Activated CD4-positive, alpha-beta T cell treated with anti-CD3 and anti-CD28 coated beads for 1 hour (primary cell): ENCODE measurements at places on chromosomes 11 and 22.

- peak; percentile 36 for DNase-seq
Observed at GRCh38 chr11:65419772-65420481, 2.7 kb upstream of the NEAT1 start.

- peak; percentile 70 for DNase-seq
Observed at GRCh38 chr11:46352063-46352841, 5.0 kb downstream of the DGKZ start.

GRCh38 chr11:363948-364761 lies 5.1 kb upstream of the B4GALNT4 start:
- DNase-seq: peak; percentile 53

DNA sequence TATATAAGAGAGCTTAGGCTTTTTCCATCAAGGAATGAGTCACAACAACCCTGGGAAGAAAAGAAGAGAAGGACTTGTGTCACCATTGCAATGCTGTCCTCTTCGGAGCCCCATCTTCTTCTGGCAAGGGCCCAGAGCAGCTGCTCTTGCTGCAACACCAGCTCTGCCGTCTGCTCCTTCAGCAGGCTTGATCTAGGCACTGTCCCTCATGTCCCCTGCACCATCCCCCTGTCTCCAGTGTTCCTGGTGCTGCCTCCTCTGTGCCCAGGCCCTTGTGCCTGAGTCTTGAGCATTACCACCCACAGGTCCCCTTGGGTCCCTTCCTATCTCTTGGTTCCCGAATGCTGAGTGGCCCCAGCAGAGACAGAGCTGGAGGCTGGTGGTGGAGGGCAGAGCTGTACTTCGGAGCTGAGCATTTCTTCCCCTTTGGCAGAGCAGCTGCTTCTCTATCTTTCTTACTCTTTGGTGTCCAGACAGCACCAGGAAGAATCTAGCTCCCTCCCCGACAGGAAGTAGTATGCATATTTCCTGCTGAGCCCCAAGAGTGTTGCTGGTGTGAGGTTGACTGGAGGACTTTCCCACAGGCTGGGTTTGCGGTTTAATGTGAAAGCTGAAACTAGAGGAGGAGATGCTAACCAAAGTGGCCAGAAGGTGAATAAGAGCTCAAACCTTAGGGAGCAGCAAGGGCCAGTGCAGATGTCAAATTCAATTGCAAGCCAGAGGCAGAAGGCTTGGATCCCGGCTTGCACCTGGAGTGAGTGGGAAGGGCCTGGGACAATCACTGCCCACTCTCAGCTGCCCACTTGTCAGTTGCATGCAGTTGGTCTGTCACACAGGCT lies 27.8 kb downstream of the WEE1 start:
- peak; percentile 21 for DNase-seq

DNA sequence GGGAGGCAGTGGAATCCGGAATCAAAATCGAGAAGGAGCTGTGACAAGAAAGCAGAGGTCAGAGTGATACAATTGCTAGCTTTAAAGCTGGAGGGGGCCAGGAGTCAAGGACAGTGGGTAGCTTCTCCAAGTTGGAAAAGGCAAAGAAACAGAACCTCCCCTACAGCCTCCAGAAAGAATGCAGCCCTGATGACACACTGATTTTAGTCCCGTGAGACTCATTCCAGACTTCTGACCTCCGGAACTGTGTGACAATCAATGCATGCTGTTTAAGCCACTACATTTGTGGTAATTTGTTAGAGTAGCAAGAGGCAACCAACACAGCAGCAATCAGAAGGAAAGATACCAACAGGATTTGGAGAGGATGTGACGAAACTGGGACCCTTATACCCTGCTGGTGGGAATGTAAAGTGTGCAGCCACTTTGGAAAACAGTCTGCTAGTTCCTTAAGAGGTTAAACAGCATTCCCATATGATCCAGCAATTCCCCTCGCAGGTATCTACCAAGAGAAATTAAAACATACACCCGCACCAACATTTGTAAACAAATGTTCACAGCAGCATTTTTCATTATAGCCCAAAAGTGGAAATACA lies 66.7 kb downstream of the DSCAML1 start:
- no peak for DNase-seq
